C1 segment of cervical spinal cord (tissue), 14 donors: ENCODE measurements at places on chromosomes 4 and X.

DNA sequence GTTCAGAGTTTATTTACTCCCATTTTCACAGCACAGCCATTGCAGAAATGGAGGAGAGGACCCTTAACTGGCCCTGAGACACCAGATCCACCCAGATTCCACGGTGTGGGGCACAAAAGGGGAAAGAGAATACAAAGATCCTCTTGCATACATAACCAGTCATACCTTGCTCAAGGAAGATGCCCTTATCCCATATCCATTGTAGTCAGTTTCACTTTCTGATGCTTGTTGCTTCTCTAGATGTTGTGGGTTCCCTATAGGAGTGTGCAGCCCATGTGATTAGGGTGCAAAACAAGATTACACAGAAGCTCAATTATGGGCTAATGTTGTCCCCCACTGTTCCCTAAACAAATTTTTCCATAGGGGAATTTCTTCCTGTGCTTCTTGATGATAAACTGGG, 1309.0 kb upstream of the PABPC4L start:
- no peak for DNase-seq

DNA sequence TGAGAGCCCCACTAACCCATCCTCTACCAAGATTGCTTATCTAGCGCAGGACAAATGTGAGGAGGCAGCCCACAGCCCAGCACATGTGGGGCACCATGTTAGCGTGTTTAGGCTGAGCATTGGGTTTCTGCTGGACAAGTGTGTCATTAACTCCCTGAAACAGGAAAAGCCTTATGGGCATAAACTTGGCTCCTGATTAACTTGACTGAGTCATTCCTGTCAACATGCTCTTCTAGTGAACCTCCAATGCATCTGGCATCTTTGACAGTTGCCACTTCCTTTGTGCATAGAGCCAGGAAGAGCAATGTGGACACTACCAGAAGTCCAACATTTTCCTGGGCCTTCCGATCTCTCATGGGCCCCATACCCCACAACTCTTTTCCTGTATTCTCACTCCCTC, 2.5 kb downstream of the SPIN2A start:
- DNase-seq = no peak

GRCh38 chr4:40572692-40573310, 56.9 kb downstream of the RBM47 start:
- DNase-seq = no peak

- no peak for DNase-seq
Measured at GRCh38 chr4:133151691-133152329, 2.7 kb downstream of the PCDH10 start.

- no peak for DNase-seq
Measured at GRCh38 chr4:142696334-142697122, 149.6 kb downstream of the INPP4B start.

GRCh38 chr4:148786699-148787098, 344.5 kb upstream of the NR3C2 start:
- no peak for DNase-seq

GRCh38 chrX:139762400-139763183, 54.6 kb upstream of the MCF2 start:
- no peak for DNase-seq

DNA sequence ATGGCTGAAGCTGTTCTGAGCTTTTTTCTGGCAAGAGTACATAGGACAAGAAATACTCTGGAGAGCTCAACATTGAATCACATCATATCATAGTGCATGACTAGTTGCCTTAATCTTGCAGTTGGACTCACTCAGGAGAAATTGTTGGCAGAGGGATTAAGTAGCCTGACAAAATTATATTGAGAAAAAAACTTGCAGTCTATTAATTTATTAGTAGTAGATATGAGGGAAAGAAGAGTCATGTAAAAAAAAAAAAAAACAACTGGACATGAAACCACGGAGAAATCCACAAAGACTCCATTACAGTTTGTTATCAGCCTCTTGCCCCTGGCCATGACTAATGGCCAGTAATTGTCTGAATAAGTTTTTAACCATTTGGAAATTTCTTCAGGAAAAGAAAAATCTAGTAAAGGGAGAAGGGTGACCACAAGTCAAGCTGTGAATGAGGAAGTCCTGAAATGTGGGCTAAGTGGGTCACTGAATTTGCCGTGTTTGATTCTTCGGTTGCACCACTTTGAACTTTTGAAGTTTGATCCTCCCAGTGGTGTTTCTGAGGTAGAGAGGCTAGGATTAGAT, 45.6 kb downstream of the FHL1 start:
- DNase-seq = no peak

GRCh38 chr4:105613306-105613705, 60.9 kb downstream of the ARHGEF38 start:
- no peak for DNase-seq
